ENCODE measurements at places on chromosomes 16 and 17. TPM values are rescaled to one million over a fixed set of nuclear protein-coding genes. Genes with fewer than 3 reads are reported as not detected.

Gene LITAFD
- total RNA-seq = not detected

Gene FOXL1
- not detected for total RNA-seq

Gene SHBG
- total RNA-seq = not detected

Gene NPIPA7
- 2.4 TPM for total RNA-seq

Gene UTS2R
- 0.36 TPM for total RNA-seq

Gene ACSM2A
- not detected for total RNA-seq

Gene ZACN
- total RNA-seq = 0.53 TPM

Gene KRTAP3-2
- total RNA-seq = not detected

Gene ABAT
- 2.8 TPM for total RNA-seq

Gene FBF1
- 10.4 TPM for total RNA-seq

Gene RNF227
- 1.6 TPM for total RNA-seq

Gene SMTNL2
- total RNA-seq = not detected

Gene ABCC11
- not detected for total RNA-seq

Gene KRTAP16-1
- total RNA-seq = not detected

Gene CD19
- 91.6 TPM for total RNA-seq

Gene NPIPB9
- 1.6 TPM for total RNA-seq

Gene C1QL1
- total RNA-seq = not detected

Gene GFAP
- total RNA-seq = not detected

Gene IST1
- 134 TPM for total RNA-seq
